Activated CD4-positive, CD25-positive, alpha-beta regulatory T cell treated with anti-CD3 and anti-CD28 coated beads, Interleukin-2, amount 50 U/mL, for 24 hours (primary cell): ENCODE measurements at places on chromosomes 3 and 15.

DNA sequence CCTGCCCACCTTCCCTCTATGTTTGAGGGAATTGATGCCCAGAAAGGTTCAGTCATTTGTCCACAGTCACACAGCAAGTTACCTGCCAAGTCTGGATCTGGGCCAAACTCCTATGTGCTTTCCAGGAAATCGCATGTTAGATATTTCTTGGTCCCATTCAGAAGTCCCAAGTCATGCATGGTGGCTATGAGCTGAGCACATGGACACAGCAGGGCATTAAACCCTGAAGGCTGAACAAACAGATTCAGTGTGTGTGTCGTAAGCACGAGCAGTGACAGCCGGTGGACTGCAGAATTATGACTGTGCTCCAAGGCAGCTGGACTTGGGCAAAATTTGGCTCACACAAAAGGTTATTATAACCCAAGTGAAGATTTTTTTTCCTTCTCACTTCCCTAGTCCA lies 11.4 kb upstream of the SLC6A6 start:
- ATAC-seq: no peak

DNA sequence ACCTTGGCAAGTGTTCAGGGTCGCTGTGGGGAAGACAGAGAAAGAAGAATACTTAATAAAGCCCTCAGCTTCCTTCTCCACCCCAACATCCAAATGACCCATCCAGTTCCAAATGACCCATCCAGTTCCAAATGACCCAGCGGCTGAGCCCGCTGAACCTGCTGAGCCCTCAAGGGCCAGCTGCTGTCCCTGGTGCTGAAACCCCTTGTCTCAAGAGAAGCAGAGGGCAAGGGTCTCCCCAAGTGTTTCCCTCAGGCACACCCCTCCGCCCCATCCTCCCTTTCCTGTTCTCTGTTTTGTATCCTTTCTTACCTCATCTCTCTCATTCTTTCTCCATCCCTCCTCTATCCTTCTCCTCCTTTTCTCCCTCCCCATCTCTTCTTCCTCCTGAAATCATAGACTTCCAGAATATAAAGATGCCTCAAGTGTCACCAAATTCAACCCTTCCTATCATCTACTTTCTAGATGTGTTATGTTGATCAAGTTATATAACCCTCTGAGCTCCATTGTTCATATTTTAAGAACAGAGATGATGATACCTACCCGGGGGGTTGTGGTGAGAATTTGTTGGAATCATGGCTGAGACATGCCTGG lies 29.0 kb downstream of the CCDC33 start:
- no peak for ATAC-seq

- ATAC-seq: no peak
These were observed 1.1 kb downstream of the PLSCR2 start for GRCh38 chr3:146468234-146468633.

- no peak for ATAC-seq
These were observed 1137.0 kb downstream of the ROBO2 start for GRCh38 chr3:78176869-78177268.

DNA sequence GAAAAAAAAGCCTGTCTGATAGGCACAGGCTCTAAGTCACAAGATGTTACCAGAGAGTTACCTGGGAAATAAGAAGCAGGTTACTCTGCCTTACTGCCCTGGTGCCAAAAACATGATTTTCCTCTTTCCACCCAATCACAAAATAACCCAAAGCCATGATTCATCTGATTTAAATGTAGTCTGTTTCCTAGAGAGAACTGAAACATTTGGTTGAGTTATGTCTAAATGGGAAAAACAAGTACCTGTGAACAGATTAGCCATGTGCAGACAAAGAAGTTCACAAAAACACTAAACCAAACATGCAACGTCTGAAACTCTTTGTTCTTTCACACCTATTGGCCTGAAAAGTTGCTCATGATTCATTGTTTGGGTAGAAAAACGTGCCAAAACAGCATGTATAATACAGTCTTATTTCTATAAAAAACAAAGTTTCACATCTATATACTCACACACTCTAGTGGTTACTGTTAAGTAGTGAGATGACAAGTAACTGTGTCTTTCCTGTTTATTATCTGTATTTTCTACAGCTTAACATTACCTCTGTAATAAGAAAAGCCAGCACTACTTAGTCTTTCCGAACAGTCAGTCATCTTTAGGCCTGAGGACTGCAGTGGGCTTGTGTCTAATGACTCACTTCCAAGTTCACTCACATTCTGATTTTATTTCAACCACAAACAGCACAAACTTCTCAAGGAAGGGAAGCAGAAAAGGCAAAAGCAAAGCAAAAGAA lies 30.2 kb downstream of the FAM174B start:
- peak; percentile 91 for ATAC-seq

DNA sequence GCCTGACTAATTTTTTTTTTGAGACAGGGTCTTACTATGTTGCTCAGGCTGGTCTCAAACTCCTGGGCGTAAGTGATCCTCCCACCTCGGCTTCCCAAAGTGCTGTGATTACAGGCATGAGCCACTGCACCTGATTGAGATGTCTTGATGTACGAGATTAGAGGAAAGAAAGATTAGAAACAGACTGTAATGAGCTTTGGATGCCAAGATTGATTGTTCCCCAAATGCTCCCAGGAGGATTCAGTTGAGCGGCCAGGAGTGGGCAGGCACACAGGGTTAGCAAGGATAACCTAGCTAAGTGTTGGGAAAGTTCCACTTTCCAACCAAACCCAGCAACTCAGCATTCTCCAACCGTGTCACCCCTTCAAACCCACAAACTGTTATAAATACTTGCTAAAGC lies 63.7 kb downstream of the SRGAP3 start:
- ATAC-seq: no peak

DNA sequence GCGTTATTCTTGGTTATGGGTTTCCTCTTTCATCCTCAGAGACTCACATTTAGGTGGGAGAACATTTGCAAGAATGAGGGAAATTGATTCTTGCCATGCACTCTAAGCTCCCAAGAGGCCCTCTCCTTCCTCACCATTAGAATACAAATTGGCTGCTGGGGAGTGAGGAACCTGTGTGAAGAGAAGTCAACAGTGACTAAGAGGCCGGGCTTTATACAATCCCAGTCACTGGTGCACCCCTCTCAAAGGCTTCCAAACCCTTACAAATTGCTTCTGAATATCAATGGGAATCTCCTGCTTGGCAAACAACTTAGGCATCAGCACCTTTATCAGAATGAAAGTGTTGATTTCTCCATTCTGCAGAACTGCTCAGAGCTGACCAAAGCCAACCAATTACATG lies 16.5 kb upstream of the RGMA start:
- ATAC-seq: no peak

DNA sequence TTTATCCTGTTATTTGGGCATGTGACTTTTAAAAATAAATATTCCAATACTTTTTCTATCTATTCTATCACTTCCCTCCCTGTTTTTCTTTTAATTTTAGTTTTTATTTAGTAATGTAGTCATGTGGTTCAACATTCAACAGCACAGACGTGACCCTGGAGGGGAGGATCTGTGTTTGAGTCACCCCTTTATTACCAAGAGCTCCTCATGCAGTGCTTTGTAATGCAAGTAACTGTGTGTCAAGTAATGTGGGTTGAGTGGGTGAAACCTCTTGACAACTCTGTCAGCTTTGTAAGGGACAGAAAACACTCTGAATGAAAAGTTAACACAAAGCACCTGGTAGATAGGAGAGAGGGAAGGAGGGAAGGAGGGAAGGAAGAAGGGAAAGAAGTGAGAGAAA lies 89.7 kb upstream of the FGF12 start:
- peak; percentile 84 for ATAC-seq

DNA sequence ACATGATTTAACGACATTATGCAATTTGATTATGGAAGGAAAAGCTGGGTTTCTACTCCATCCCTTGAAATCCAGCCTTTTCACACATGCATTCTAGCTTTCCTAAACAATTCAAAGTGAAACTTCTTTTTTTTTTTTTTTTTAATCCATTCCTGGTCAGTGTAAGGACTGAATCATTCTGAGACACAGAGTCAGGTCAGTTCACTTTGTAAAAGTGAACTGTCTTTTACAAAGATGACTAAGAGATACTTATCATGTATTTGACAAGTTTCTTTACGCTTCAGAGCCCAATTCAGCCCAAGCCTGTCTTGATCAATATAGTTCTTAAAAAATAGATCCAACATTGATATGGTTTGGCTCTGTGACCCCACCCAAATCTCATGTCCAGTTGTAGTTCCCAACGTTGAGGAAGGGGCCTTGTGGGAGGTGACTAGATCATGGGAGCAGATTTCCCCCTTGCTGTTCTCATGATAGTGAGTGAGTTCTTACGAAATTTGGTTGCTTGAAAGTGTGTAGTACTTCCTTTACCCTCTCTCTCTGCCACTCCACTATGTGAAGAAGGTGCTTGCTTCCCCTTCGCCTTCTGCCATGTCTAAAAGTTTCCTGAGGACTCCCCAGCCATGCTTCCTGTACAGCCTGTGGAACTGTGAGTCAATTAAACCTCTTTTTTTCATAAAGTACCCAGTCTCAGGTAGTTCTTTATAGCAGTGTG lies 345.6 kb upstream of the THBS1 start:
- no peak for ATAC-seq

GRCh38 chr15:82298032-82298431 lies 35.4 kb downstream of the SAXO2 start:
- no peak for ATAC-seq

GRCh38 chr3:165128544-165128943 lies 50.2 kb upstream of the SI start:
- ATAC-seq: no peak

DNA sequence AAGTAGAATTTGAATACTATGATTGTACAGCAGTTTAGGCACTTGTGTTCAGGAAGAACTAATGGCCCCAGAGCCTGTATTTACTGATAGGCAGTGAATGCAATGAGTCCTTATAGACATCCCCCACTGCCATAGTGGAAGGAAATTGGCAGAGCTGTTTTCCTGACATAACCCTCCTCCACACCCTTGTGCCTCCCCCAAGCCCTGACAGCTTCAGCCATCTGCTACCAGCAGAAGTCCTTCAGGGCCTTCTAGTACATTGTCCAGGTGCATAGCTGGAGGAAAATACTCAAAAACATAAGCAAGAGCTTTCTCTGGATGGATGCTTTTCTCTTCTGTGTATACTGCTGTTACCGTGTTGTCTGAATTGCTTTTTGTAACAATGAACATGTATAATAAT lies 20.6 kb downstream of the ARHGAP31 start:
- no peak for ATAC-seq

DNA sequence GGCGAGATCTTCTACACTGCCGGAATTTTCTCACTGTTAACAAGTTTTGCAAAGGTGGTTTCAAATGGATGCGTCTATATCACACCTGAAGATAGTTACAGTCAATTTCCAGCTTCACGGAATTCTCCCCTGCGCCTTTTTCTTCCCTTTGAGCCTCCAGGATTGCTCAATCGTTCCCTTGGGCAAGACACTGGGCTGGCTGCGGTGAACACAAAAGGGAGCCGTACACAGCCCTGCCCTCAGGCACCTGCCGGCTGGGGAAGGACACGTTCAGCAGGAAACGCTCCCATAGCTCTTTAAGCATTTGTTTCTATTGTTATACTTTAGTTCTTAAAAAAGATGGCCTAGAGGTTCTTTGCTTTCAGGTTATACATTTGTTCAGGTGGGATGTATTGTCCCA lies 85.7 kb downstream of the C3orf70 start:
- ATAC-seq: no peak

- no peak for ATAC-seq
These were observed 88.0 kb upstream of the ALCAM start for GRCh38 chr3:105278688-105279087.

DNA sequence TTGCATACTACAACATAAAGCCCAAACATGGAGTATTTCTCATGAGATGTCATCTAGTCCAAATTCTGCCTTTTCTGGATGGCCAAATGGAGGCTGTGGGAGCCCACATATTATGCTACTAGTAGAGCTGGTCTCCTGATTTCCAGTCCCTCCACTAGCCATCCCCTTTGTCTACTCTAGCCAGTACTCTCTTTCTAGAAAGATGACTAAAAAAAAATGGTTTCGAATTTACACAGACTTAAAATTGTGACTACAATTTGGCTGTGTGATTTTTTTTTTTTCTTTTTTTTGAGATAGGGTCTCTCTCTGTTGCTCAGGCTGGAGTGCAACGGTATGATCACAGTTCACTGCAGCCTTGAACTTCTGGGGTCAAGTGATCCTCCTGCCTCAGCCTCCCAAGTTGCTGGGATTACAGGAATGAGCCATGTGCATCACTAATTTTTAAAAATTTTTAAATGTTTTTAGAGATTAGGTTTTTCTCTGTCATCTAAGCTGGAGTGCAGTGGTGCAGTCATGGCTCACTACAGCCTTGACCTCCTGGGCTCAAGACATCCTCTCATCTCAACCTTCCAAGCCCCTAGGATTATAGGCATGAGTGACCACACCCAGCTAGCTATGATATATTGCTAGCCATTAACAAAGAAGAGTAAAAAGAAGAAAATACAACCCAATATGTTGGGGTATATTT lies 273.9 kb downstream of the ADAMTSL3 start:
- ATAC-seq: peak; percentile 36

- ATAC-seq: no peak
These were observed 24.5 kb downstream of the CD86 start for GRCh38 chr3:122079524-122080206.

GRCh38 chr3:141047168-141047567 lies 4.0 kb upstream of the SPSB4 start:
- ATAC-seq: no peak

DNA sequence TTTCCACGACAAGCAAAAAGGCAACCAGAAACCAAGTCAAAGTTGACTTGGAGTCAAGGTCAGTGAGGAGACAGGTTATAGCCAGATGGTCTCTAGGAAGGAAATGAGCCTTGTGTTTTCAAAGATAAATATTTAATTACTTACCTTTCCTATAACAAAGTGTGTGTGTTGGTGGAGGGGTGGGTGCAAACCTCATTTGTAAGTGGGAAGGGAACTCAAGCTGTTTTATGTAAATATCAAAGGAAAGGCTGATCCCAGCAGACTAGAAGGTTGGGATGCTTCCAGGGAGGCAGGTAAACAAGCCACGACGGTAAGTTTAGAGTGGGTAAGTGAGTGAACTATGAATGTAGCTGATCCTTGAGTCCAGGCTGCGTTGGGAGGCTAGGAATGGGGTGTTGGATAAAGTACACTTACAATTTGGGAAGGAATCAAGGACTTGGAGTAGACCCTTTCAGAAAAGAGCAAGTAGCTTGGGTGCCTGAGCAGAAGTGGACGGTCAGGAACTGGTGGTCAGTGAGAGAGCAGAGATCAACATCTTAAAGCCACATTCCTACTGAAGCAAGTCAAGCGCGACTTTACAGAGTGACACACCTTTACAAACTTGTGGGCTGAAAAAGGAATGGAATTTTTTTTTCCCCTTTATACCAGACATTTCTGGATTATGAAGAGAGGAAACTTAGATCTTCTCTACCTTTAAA lies 82.0 kb upstream of the TBL1XR1 start:
- no peak for ATAC-seq

GRCh38 chr3:180416111-180416594 lies 185.8 kb upstream of the TTC14 start:
- no peak for ATAC-seq

- no peak for ATAC-seq
These were observed 213.7 kb upstream of the P2RY1 start for GRCh38 chr3:152621006-152621868.

GRCh38 chr15:27353856-27354255 lies 382.9 kb downstream of the GABRG3 start:
- ATAC-seq: no peak
